ENCODE measurements at places on chromosomes 4 and X. TPM values are rescaled to one million over a fixed set of nuclear protein-coding genes. Genes with fewer than 3 reads are reported as not detected.

Gene G3BP2
- 82.7 TPM for total RNA-seq

Gene TEX13D
- total RNA-seq, result not detected

Gene ITIH6
- not detected for total RNA-seq

Gene LRP2BP
- 0.29 TPM for total RNA-seq

Gene AMER1
- total RNA-seq, result 0.24 TPM

Gene GATA1
- not detected for total RNA-seq

Gene SULT1B1
- 0.74 TPM for total RNA-seq

Gene ZNF711
- total RNA-seq, result 6.3 TPM

Gene PHEX
- total RNA-seq, result 0.18 TPM

Gene SRPK3
- 0.11 TPM for total RNA-seq

Gene TMEM165
- total RNA-seq, result 107 TPM

Data from Daoy (cell line).